ENCODE measurements at places on chromosomes 13 and 19.

GRCh38 chr13:23205807-23206206, 25.0 kb downstream of the SGCG start:
- DNase-seq: no peak

DNA sequence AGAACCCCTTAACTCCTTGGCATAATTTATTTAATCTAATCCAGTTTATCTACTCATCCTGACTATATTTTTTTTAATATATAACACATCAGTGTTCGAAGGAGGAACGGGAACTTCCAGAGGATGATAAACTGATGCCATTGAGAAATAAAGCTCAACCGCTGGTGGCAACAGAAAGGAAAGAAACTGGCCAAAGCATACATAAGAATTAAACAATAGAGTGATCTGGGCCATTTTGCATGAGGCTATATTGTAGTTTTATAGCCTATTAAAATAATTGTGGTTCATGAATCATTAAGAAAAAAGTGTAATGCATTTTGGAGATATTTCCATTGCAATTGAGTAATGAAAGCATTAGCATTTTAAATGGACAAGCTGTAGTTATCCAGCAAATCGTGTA, 94.2 kb downstream of the FRY start:
- DNase-seq: no peak

DNA sequence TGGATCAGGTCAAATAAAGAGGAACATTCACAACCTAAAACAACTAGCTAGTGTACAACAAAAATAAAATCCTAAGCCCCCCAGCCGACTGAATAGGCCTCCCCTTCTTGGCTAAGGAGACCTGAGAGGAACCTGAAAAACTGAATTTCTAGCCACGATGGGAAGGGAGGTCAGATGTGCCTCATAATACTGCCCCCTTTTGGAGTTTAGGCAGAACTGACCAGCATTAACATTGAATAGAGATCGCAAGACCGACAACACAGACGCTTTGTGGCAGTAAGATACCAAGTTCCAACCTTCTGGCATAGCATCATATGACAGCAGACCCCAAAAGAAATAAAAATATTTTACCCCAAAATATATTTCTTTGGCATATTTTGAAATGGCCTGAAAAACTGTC, 15.9 kb downstream of the CBY2 start:
- DNase-seq: no peak

DNA sequence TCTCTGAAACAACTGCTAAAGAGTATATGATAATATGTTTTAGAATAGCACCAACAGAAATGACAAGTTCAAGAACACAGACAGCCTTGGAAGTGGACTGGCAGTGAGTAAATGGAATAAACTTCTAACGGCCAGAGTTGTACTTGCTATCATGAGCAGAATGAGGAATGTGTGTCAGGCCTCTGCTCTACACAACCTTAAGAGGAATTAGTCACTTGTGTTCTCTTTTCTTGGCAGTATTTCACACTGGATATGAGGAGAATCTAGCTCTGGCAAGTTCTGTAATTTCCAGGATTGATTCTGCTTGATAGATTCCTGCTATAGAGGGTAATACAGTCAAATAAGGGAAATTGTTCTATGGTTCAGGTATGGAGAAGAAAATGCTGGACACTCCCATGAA, 757.3 kb downstream of the EFNB2 start:
- no peak for DNase-seq

DNA sequence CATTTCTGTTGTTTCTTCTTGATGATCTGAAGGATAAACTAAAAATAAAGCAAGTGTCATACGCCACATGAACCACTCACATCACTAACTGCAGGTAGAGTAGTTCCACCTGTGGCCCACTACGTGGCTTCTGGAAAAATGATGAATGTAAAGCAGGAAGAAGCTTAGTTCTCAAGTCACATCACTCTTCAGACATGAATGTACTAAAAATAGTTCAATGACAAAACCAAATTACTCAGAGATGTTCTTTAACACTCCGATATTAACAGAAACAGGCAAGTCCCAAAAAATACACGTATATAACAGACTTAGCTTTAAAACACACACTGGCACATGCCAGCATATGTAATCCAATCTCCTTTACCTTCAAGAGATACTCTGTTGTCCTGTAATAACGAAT, 21.6 kb downstream of the RAB20 start:
- DNase-seq: no peak

DNA sequence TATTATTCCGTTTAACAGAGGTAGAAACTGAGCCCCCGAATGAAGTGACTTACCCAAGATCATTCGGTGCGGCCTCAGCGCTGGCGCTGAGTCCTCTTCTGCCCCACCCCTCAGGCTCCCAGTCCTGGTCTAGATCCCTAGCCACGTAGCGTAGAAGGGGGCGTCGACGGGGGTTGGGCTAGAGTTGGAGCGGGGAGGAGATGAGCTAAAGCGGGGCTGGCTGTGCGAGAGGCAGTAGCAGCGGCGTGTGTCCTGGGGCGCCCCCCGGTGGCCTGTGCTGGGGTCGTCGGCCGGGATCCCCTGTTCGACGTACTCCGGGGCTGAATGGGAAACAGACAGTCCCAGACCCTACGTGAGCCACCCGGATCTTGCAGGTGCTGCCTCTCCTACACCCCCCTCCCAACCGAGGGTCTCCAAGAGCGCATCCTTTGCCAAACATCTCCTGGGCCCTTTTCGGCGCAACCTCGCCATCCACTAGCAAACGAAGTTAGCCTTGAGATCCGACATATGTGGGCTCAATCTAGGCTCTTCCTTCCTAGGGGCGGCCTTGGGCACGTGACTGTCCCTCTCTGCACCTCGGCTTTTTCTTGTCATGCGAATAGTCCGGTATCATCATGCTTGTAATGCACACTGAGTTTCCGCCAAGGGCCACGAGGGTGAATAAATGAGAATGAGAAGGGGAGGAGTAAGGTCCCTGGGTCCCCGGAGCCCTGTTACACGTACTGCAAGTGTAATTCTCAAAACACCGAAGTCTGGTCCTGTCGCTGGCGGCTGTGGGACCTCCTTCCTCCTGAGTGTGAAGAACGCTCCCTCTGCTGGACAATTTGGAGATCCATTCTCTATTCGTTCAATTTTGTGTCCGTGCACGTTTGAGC, 47.7 kb downstream of the CYP4F22 start:
- DNase-seq: peak; percentile 100

DNA sequence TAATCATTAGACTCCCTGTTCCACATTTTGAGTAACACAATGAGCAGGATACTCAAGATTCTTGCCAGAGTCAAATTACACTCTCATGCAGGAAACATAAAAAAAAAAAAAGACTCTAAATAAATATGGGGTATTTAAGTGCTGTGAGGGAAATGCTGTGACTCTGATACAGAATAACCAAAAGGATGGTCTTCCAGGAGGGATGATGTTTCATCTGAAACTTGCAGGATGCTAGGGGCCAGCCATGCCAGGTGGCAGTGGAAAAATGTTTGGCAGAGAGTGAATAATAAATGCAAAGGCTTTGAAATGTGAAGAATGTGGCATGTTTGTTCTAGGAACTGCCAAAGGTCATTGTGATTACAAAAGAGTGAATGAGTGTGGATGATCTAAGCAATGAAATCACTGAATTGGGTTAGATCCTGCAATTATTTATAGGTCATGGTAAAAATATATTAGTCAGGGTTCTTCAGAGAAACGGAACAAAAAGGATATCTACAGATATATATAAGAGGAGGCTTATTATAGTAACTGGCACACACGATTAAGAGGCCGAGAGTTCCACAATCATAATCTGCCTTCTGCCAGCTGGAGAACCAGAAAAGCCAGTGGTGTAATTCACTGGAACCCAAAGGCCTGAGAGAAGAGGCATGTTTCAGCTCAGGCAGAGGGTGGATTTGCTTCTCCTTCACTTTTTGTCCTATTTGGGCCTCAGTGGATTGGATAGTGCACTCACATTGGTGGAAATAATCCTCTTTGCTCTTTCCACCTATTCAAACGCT, 1832.8 kb upstream of the MIR17HG start:
- DNase-seq: no peak

- DNase-seq: no peak
These were observed 84.2 kb downstream of the TEX26 start for GRCh38 chr13:31016342-31017325.

DNA sequence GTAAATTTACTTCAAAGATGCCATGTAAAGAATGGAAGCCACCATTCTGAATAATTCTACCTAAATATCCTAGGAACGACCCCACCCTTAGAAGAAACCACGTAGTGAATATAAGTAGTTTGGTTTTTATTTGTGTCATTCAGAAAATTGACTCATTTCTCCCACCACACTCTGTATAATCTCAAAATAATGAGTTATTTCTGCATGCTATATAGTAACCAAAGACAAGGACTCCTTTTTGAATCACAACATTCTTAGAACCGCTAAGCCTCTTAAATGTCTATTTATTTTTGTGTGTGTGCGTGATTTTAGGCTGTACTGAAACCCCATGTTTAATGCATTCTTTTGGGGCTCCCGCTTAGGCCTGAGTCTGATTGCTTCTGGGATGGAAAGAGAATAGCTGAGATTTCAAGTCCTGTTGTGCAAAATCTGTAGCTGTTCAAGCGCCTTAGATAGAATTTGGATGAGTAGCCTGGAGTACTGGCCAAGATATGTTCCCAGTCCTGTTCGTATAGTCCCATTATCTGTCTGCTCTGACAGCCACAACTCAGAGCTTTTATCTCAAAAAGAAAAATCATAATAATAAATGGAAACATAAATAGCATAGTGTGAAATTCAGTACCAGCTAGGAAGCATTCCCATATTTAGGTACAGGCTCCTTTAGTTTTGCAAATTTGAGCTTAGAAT, 532.4 kb upstream of the NBEA start:
- DNase-seq: no peak

GRCh38 chr13:65036999-65037398, 2193.1 kb downstream of the PCDH9 start:
- DNase-seq: no peak

DNA sequence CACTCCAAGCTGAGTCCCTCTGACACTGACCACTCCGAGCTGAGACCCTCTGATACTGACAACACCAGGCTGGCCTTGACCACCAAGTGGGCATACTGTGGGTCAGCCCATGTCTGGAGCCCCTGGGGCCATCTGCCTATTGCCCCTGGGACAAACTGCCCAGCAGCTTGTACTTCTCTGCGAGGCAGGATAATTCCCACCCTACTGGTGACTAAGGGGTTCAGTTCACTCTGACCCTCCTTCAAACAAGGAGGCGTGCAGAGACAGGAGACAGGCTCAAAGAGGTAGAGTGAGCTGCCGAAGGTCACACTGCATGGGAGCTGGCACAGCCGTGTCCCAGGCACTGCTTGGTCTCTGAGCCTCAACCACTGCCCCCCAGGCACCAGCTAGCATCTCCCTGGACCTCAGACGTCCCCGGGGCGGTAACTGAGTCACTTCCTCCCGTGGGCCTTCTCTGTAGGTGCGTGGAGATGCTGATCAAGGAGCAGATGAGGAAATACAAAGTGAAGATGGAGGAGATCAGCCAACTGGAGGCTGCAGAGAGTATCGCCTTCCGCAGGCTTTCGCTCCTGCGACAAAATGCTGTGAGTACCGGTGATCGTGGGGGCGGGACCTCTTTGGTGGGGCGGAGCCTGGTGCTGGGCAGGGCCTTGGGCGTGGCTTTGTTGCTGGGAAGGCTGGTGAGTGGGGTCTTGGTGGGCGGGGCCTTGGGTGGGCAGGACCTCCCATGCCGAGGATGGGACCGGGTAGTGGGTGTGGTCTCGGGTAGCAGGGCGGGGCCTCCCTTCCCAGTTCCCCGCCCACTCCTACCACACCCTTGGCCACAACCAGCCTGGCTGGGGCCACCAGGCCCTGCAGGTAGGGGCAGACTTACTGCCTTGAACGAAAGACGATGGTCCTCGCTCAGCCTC, 5.8 kb upstream of the USE1 start:
- DNase-seq: peak; percentile 83

GRCh38 chr19:16442386-16443276, 29.1 kb downstream of the EPS15L1 start:
- no peak for DNase-seq

DNA sequence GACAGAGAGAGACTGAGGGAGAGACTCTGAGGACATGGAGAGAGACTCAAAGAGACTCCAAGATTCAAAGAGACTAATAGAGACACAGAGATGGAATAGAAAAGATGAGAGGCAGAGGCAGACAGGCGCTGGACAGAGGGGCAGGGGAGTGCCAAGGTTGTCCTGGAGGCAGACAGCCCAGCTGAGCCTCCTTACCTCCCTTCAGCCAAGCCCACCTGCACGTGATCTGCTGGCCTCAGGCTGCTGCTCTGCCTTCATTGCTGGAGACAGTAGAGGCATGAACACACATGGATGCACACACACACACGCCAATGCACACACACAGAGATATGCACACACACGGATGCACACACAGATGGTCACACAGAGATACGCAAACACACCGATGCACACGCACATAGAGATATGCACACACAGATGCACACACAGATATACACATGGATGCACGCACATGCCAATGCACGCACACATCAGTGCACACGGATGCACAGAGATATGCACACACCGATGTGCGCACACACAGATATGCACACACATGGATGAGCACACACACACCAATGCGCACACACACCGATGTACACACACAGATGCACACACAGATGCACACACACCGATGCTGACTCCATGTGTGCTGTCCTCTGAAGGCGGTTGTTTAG, 3.3 kb upstream of the F10 start:
- no peak for DNase-seq

- no peak for DNase-seq
These were observed 18.8 kb downstream of the GAS6 start for GRCh38 chr13:113845055-113845454.

DNA sequence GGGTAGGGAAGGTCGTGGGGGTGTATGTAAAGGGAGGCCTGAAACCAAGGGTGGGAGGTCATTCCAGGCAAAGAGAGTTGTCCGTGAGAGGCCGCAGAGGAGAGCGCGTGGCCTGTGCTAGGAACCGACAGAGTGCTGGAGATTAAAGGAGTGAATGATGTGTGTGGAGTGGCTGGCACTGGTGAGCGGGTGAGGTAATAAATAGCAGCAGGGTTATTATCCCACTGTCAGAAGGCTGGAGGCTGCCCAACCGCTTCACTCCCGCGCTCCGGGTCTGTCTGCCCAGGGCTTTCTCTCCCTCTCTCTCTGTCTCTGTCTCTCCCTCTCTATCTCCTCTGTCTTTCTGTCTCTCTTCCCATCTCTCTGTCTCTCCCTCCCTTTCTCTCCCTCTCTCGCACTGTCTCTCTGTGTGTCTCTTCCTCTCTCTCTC, 17.4 kb downstream of the ZNF579 start:
- no peak for DNase-seq

DNA sequence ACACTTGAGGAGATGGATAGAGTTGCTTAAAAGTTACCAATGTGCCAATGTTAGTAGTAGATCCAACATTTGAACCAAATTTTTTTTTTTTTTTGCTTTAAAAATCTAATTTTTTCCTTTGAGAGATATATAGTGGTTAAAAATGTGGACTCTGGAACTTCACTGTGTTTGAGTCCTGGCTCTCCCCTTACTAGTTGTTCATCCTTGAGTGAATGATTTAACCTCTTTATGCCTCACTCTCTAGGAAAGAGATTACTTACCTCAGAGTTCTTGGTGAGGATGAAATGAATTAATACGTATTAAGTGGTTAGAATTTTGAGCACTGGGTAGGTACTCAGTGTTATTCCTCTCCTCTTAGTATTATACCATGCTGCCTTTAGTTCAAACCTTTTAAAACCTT, 24.3 kb downstream of the PDS5B start:
- DNase-seq: no peak

- peak; percentile 28 for DNase-seq
These were observed 2.5 kb downstream of the RPS19 start for GRCh38 chr19:41862445-41862986.
